Progenitor cell of endocrine pancreas (in vitro differentiated cells): ENCODE measurements at places on chromosomes 13 and 19. TPM values are rescaled to one million over a fixed set of nuclear protein-coding genes. Genes with fewer than 3 reads are reported as not detected.

GRCh38 chr13:81540777-81541176 is 1199.9 kb upstream of the SPRY2 start:
- DNase-seq, result no peak

DNA sequence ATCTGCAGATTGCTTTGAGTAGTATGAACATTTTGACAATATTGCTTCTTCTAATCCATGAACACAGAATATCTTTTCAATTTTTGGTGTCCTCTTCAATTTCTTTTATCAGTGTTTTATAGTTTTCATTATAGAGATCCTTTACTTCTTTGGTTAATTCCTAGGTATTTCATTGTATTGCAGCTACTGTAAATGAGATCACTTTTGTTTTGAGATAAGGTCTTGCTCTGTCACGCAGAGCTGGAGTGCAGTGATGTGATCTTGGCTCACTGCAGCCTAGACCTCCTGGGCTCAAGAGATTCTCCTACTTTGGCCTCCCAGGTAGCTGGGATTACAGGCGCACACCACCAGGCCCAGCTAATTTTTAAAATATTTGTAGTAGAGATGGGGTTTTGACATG is 9.8 kb downstream of the CYP2A7 start:
- no peak for DNase-seq

DNA sequence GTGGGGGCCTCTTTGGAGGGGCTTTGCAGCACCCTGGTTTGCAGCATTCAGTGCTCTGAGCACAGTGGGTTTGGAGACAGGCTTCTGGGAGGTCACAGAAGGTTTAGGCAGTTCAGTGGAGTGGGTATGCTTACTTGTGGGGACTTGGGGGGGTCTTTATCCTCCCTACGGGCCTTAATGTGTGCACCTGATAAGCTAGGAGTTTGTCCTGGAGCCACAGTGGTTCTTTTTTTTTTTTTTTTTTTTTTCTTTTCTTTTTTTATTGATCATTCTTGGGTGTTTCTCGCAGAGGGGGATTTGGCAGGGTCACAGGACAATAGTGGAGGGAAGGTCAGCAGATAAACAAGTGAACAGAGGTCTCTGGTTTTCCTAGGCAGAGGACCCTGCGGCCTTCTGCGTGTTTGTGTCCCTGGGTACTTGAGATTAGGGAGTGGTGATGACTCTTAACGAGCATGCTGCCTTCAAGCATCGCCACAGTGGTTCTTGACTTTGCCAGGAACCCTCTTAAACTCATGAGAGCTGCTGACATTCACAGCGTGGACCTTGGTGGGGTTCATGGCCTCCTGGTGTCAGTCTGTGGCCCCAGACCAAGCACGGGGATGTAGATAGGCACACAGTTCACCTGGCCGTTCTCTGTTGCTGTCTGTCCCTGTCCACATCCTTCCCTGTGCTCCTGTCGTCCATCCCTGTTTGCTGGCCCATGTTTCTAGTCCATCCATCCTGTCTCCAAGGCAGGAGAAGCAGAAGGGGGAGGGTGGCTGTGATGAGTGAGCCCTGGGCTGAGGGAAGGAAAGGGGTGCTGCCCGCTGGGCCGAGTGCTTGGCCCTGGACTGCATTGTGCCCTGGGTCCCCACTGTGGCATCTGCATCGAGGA is 2.7 kb downstream of the EGLN2 start:
- DNase-seq, result no peak

GRCh38 chr19:53868892-53869804 is 1.5 kb downstream of the MYADM start:
- DNase-seq, result peak; percentile 84

- no peak for DNase-seq
These were observed 25.3 kb downstream of the ELAVL1 start for GRCh38 chr19:7980168-7980567.

DNA sequence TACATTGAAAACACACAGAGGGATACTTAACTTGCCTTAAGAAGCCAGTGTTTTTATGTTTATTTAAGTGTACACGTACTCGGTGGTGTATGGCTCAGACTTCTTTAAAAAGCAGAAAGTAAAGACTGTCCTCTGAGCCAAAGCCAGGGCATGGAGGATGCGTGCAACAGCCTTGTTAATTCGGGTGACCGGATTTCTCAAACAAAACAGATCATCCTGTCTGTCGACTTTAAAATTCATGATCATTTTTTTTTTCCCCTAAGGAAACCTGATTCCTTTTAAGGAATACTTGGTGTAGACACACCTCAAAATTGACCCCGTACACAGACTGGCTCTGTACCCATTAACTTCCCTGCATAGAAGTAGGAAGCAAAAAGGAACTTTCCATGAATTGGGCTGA is 124.7 kb upstream of the RNF113B start:
- no peak for DNase-seq

- no peak for DNase-seq
These were observed 829.1 kb upstream of the MIR17HG start for GRCh38 chr13:90518417-90518816.

- no peak for DNase-seq
These were observed 10.2 kb upstream of the F7 start for GRCh38 chr13:113095146-113096051.

GRCh38 chr13:65606622-65607021 is 1623.5 kb downstream of the PCDH9 start:
- no peak for DNase-seq

The TNFSF9 gene
- 0.53 TPM in 1 of 2 replicates, not detected in the other for total RNA-seq

The RASIP1 gene
- 1.9 and 2.4 TPM in 2 replicates for total RNA-seq

The RDH13 gene
- total RNA-seq, result 11.8 and 12.0 TPM in 2 replicates
